ENCODE measurements at places on chromosomes 11 and 22. TPM values are rescaled to one million over a fixed set of nuclear protein-coding genes. Genes with fewer than 3 reads are reported as not detected.

Gene DNAJB7
- total RNA-seq, result not detected

Gene MS4A6E
- 2.6 TPM for total RNA-seq

Gene MPST
- 72.6 TPM for total RNA-seq

Gene CBLIF
- total RNA-seq, result not detected

Gene CARD18
- total RNA-seq, result not detected

Gene MAP6
- total RNA-seq, result 17.8 TPM

Gene KDM4E
- total RNA-seq, result not detected

Gene TTC28
- 72.2 TPM for total RNA-seq

Gene OR51F2
- total RNA-seq, result not detected

Gene MMP10
- total RNA-seq, result 0.58 TPM

Gene FAM180B
- 0.34 TPM for total RNA-seq

Gene C22orf31
- total RNA-seq, result not detected

Gene KRTAP5-7
- total RNA-seq, result not detected

Gene MMP12
- total RNA-seq, result 16.9 TPM

Gene FIBIN
- 12.9 TPM for total RNA-seq

Gene PNPLA3
- total RNA-seq, result 2.2 TPM

Gene CERK
- 36.2 TPM for total RNA-seq

Gene VEGFB
- total RNA-seq, result 37.8 TPM

Gene MPEG1
- 28.1 TPM for total RNA-seq

Gene KIRREL3
- 0.71 TPM for total RNA-seq

Gene SCN3B
- total RNA-seq, result 1.6 TPM

Gene FGF19
- total RNA-seq, result 0.09 TPM

Gene KRTAP5-11
- not detected for total RNA-seq

Gene HEPN1
- total RNA-seq, result not detected

Gene C11orf86
- total RNA-seq, result not detected

Gene CACNA1I
- 0.17 TPM for total RNA-seq

Gene ST14
- 24.3 TPM for total RNA-seq

Gene NLRP14
- 0.31 TPM for total RNA-seq

Gene JHY
- total RNA-seq, result 11.0 TPM

Gene SCGB1C1
- total RNA-seq, result not detected

Measured in lung (tissue), 17 donors.